ENCODE measurements at places on chromosomes 3 and 15. TPM values are rescaled to one million over a fixed set of nuclear protein-coding genes. Genes with fewer than 3 reads are reported as not detected.

Gene ERC2
- 12.2 TPM for total RNA-seq

- DNase-seq: no peak
Measured at GRCh38 chr3:134839990-134840389, 44.9 kb downstream of the EPHB1 start.

- DNase-seq: no peak
Measured at GRCh38 chr3:68999605-69000004, 13.9 kb downstream of the EOGT start.

DNA sequence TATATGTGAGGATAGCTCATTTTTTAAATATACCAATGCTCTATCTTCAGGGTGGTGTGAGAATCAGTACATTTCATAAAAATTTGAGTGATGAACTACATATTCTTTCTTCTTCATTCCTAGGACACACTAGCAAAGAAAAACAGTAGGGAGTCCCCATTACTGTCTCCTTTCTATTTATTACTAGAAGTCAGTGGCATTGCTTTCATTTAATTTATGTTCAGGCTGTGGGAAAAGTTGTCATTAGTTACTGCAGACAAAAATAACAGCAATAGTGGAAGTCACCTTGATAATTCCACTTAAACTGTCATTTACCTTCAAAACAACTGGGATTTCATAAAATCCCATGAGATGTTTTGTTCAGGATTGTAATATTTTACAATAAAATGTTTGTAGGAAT is 446.4 kb downstream of the GBE1 start:
- no peak for DNase-seq

Gene APEH
- total RNA-seq: 150 TPM

DNA sequence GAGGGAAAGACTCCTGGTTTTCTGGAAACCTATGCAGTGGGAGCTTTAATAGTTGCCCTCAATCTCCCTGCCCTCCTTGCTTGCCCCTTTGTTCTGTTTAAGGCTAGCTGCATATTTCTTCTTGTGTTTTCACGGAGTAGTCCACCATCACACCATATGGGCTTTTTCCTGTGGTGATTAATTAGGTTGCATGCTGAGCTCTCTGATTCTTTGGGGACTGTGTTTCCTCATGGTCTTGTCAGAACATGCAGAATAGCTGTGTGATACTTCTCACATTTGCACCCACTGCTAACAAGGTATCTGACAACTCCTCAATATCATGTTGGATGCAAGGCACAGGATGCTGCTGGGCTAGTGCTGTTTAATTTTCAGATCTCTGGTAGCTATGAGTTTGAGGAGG is 139.6 kb downstream of the PTPRG start:
- DNase-seq: no peak

GRCh38 chr15:35484231-35484945 is 61.6 kb downstream of the DPH6 start:
- DNase-seq: no peak

GRCh38 chr15:60568301-60568742 is 89.4 kb upstream of the ICE2 start:
- no peak for DNase-seq

DNA sequence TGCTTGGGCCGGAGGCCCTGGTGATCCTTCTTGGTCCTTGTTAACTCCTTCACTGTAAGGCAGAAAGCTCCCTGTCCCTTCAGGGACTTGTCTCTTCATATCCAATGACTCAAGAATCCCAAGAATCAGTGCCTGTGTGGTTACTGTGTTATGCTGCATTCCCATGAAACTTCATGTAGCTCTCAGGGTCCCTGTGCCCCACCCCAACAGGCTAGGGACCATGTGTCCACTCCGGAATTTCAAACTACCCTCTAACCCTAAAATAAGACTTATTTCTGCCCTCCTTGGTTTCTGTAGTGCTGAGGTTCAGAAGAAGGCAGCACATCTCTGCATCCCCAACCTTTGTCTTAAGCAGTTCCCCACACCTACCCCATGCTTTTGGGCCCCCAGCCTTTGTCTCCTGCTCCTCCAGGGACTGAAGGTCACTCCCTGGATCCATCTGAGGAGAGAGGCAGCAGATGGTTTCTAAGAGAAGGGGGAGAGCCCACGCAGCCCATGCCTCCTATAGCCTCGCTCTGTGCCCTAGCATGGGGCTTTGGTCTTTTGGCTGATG is 531 bp upstream of the MAP1A start:
- no peak for DNase-seq

DNA sequence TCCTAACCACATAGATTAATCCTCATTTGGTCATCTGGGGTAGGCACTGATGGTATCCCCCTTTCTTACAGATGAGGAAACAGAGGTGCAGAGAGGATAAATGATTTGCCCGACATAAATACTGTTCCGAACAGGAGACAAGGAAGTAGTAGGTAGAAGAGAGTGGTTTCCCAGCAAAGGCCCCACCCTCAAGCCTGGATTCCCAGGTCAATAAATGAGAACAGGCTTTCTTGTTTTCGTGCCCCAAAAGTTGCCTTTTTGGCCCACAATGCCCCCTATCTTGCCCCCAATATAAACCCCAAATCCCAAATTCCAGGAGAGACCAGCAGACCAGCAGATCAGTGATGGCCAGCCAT is 125.5 kb upstream of the PRR20G start:
- no peak for DNase-seq

GRCh38 chr15:51533672-51534398 is 88.7 kb downstream of the DMXL2 start:
- no peak for DNase-seq

DNA sequence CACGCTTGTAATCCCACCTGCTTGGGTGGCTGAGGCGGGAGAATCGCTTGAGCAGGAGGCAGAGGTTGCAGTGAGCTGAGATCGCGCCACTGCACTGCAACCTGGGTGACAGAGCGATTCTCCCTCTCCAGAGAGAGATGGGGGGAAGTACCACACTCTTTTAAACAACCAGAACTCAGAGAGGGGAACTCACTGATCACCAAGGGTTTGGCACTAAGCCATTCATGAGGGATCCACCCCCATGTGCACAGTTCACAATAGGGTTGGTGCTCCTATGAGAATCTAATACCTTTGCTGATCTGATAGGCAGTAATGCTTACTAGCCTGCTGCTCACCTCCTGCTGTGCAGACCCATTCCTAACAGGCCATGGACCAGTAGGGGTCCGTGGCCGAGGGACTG is 51.6 kb downstream of the QTRT2 start:
- DNase-seq: no peak

GRCh38 chr15:72230197-72231065 is 559 bp downstream of the PKM start:
- DNase-seq: peak; percentile 91

DNA sequence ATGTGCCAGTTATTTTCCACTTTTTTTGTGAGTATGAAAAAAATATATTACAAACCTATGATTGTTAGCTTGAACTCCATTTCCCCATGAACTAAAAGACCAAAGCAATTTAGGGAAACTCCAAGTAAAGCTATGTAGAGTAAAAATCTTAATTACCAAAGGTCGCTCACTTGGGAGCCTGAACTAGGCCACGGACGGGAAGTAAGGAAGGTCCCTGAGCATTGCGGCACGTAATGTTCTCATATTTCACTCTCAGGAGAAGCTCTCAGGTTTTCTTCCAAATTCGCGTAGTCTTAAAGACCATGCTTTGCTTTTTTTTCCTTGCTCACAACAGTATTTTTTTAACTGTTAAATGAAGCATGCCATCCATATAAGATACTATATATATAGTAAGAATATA is 215.3 kb upstream of the RARB start:
- no peak for DNase-seq

Gene CYP19A1
- total RNA-seq: not detected

- no peak for DNase-seq
Measured at GRCh38 chr3:44355362-44356033, 16.9 kb downstream of the TCAIM start.

GRCh38 chr15:49471733-49472132 is 48.7 kb downstream of the FGF7 start:
- DNase-seq: no peak

DNA sequence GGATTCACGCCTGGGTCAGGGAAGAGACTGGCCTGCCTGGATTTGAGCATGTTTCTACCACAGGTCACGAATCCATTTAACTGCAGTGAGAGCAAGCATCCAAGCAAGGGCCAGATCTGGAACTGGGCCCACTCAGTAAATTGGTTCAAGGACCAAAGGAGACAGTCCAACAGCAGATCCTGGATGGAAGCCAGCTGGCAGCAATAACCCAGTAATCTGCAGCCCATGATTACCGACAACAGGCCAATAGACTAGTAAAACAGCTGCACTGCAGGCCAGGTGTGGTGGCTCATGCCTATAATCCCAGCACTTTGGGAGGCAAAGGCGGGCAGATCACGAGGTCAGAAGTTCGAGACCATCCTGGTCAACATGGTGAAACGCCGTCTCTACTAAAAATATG is 11.8 kb downstream of the SAMD7 start:
- DNase-seq: no peak

Gene CFAP92
- total RNA-seq: 8.8 TPM

Gene SI
- not detected for total RNA-seq

Gene CELSR3
- 26.5 TPM for total RNA-seq

- no peak for DNase-seq
Measured at GRCh38 chr15:66164788-66165187, 88.8 kb downstream of the MEGF11 start.

- DNase-seq: no peak
Measured at GRCh38 chr3:192957441-192958021, 39.9 kb upstream of the MB21D2 start.

Gene FOXB1
- 5.9 TPM for total RNA-seq

- DNase-seq: no peak
Measured at GRCh38 chr15:87563869-87564268, 692.7 kb downstream of the NTRK3 start.

Gene EBLN2
- 7.8 TPM for total RNA-seq

GRCh38 chr3:10703875-10704274 is 112.2 kb upstream of the SLC6A11 start:
- DNase-seq: no peak

Gene ACP3
- total RNA-seq: not detected

DNA sequence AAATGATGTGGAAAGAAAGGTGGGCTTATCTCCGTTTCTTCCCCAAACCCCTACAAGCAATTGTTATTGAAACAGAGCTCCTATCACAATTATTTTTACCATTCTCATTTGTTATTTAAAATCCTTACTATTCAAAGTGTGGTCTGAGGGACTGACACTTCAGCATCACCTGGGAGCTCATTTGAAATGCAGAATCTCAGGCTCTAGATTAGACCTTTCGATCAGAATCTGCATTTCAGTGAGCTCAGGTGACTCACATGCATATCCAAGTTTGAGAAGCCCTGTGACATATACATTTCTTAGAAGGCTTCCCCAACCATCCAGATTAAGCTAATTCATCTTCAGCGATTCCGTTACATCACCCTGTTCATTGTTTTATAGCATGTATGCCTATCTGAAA is 145.0 kb downstream of the KCNH8 start:
- no peak for DNase-seq
